Activated CD4-positive, alpha-beta T cell treated with anti-CD3 and anti-CD28 coated beads, Interleukin-2, amount 10 ng/mL, durations not matched to agents 7 days and 5 days (primary cell): ENCODE measurements at places on chromosomes 2 and 18.
A peak's percentile ranks its signal among the peaks of the same experiment; 100 is the strongest.

GRCh38 chr2:150617351-150617978, 130.0 kb upstream of the RND3 start:
- H3K36me3 ChIP-seq: no peaks in the 10 kb centered on the region
- no peak for DNase-seq
- H3K4me3 ChIP-seq: no peak overlapping the region
- no peak overlapping the region for H3K27ac ChIP-seq

DNA sequence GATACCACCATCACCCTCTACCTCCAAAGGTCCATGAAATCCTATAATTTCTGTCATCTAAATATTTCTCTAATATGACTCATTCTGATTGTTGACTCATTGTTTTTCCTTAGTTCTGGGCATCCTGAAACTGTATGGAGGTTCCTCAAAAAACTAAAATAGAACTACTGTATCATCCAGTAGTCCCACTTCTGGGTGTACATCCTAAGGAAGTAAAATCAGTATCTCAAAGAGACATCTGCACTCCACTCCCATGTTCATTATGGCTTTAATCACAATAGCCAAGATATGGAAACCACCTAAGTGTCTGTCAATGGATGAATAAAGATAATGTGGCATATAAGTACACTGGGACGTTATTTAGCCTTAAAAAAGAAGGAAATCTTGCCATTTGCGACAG, 125.8 kb upstream of the MYO3B start:
- no peak overlapping the region for H3K4me3 ChIP-seq
- H3K27me3 ChIP-seq: no peaks in the 10 kb centered on the region
- peaks cover 1% of the 10 kb centered on the region for H3K36me3 ChIP-seq
- no peak overlapping the region for H3K27ac ChIP-seq

GRCh38 chr2:217790681-217791392, 212.0 kb downstream of the TNS1 start:
- H3K27me3 ChIP-seq: no peaks in the 10 kb centered on the region
- H3K4me1 ChIP-seq: peaks cover 23% of the 10 kb centered on the region
- H3K27ac ChIP-seq: peak overlapping the region; percentile 59
- DNase-seq: no peak
- H3K4me3 ChIP-seq: peak overlapping the region; percentile 77

DNA sequence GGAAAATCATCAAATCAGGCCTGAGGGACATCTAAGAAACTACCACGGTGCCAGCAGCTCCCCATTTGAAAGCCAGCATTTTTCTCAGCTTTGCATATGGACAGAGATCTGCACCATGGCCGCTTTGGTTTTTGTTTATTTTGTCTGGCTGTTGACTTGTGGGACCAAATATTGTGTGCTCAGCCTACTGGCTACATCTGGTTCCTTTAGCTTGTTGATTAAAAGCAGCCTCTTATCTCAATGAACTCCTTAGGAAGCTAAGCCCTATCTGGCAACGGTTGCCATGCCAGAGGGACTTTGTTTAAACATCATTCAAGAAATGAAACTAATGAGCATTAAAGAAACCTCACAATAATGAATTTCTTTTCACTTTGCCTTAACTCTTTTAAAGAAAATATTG, 32.4 kb upstream of the CCDC150 start:
- no peak overlapping the region for H3K4me3 ChIP-seq
- H3K36me3 ChIP-seq: no peaks in the 10 kb centered on the region
- peaks cover 9% of the 10 kb centered on the region for H3K27me3 ChIP-seq
- H3K27ac ChIP-seq: no peak overlapping the region
- no peaks in the 10 kb centered on the region for H3K4me1 ChIP-seq
- DNase-seq: no peak

- no peak overlapping the region for H3K4me3 ChIP-seq
- H3K27ac ChIP-seq: no peak overlapping the region
- H3K27me3 ChIP-seq: peaks cover 11% of the 10 kb centered on the region
- no peak for DNase-seq
- H3K4me1 ChIP-seq: no peaks in the 10 kb centered on the region
- no peaks in the 10 kb centered on the region for H3K36me3 ChIP-seq
These were observed 84.3 kb upstream of the FZD7 start for GRCh38 chr2:201949181-201949926.

DNA sequence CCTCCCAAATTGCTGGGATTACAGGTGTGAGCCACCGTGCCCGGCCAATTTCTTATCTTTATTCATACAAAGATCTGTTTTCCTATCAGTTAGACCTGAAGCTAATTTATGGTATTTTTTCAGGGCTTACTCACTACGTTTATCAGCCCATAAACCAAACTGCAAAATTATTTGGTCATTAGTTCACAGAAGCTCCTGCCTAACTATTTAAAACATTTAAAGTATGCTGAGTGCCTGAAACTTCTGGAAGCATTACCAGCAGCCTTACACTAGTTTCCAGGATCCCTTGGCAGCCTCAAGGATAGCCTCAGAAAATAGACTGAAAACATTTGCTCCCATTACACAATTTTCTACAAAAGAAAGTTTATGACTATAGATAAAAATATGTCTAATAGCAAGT, 68.8 kb downstream of the GALNT13 start:
- no peaks in the 10 kb centered on the region for H3K27me3 ChIP-seq
- no peaks in the 10 kb centered on the region for H3K36me3 ChIP-seq
- no peak overlapping the region for H3K4me3 ChIP-seq
- no peak overlapping the region for H3K27ac ChIP-seq

DNA sequence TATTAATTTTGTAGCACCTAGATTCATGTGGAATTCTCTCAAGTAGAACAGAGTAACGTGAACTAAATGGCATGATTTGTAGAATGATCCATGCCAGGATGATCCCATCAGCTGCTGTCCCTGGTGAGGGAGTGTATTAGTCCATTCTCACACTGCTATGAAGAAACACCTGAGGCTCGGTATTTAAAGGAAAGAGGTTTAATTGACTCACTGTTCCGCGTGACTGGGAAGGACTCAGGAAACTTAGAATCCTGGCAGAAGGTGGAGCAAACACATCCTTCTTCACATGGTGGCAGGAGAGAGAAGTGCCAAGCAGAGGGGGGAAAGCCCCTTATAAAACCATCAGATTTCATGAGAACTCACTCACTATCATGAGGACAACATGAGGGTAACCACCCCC, 312.6 kb downstream of the PTPRM start:
- no peak overlapping the region for H3K4me3 ChIP-seq
- no peak for DNase-seq
- no peaks in the 10 kb centered on the region for H3K27me3 ChIP-seq
- no peaks in the 10 kb centered on the region for H3K36me3 ChIP-seq
- H3K27ac ChIP-seq: no peak overlapping the region

DNA sequence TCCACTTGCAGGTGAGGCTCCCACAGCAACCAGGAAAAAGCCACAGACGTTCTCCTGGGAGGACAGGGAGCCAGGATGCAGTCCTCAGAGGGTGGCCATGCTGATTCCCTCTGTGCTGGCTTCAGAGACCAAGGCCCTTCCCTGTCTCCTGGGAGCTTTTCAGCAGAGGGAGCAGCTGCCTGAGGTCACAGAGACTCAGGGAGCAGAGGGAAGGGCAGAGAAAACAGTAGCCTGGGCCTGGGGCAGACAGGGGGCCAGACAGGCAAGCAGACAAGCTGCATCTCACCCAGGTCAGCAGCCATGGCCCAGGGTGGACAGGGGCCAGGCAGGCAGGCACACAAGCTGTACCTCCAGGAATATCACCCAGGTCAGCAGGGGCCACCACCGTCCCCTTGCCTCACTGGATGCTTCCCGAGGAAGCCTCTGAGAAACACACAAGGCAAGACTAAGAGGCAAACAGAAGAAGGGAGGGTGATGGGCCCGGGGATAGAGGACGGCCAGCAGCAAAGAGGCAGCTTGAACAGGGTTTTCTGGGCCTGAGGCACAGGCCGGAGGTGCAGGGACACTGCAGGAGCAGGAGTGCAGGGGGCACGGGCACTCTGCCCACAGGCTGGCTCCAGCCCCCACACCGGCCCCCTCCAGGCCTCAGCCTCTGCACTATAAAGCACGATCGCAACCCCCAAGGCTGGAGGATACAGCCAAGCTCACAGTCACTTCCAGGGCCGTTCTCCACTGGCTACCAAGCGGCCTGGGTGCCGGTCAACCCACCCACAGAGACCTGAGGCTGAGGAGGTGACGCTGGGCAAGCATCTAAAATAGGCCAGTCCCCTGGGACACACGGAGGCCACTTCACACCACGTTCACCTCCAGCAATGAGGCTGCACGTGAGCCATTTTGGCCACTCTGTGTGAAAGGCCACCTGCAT, 6.1 kb downstream of the SLC66A2 start:
- H3K27ac ChIP-seq: no peak overlapping the region
- H3K4me3 ChIP-seq: no peak overlapping the region
- DNase-seq: no peak
- no peaks in the 10 kb centered on the region for H3K27me3 ChIP-seq
- peaks cover 22% of the 10 kb centered on the region for H3K36me3 ChIP-seq
- peaks cover 43% of the 10 kb centered on the region for H3K4me1 ChIP-seq

GRCh38 chr2:225009768-225010167, 32.5 kb downstream of the DOCK10 start:
- no peaks in the 10 kb centered on the region for H3K27me3 ChIP-seq
- peaks cover 69% of the 10 kb centered on the region for H3K4me1 ChIP-seq
- no peak overlapping the region for H3K4me3 ChIP-seq
- peaks cover 31% of the 10 kb centered on the region for H3K36me3 ChIP-seq

DNA sequence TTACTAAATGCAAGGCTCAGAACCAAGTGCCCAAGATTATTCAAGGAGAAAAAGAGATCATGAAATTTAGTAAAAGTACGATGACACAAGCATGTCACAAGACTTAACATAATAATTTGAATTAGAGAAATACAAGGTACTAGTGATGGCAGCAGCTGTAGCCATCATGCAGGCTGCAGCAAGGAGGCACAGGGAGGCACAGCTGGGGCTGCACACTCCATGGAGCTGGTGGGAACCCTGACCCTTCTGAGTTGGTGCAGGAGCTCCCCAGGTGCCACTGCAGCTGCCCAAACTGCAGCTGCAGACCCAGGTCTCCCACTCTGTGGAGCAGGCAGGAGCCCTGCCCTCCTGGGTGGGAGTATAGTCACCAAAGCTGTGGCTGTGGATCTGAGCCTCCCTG, 46.0 kb downstream of the COL3A1 start:
- no peaks in the 10 kb centered on the region for H3K4me1 ChIP-seq
- DNase-seq: no peak
- H3K36me3 ChIP-seq: no peaks in the 10 kb centered on the region
- H3K4me3 ChIP-seq: no peak overlapping the region
- no peak overlapping the region for H3K27ac ChIP-seq
- peaks cover 2% of the 10 kb centered on the region for H3K27me3 ChIP-seq

GRCh38 chr2:216335252-216335651, 37.0 kb downstream of the MARCHF4 start:
- DNase-seq: no peak
- H3K4me1 ChIP-seq: no peaks in the 10 kb centered on the region
- peaks cover 15% of the 10 kb centered on the region for H3K27me3 ChIP-seq

DNA sequence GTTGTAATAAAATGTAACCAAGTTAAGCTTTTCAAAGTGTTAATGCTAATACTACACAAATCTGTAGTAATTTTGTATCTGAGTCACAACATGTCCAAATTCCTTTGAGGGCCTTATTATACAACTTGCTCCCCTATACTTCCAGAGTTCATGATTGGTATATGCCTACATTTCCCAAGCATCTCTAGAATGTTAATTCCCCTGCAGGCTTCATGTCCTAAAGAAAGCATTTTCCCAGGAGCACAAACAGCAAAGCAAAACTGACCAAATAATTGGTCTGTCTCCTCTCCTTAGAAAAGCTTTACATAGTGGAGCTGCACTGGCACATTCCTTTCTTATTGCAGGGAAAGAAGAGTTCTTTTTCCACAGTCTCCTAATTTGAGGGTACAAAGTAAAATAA, 3.7 kb downstream of the ALS2 start:
- H3K4me1 ChIP-seq: peaks cover 31% of the 10 kb centered on the region
- peaks cover 3% of the 10 kb centered on the region for H3K27me3 ChIP-seq
- no peak overlapping the region for H3K27ac ChIP-seq

- H3K36me3 ChIP-seq: no peaks in the 10 kb centered on the region
- no peak for DNase-seq
- no peaks in the 10 kb centered on the region for H3K27me3 ChIP-seq
- no peak overlapping the region for H3K4me3 ChIP-seq
These were observed 304.7 kb upstream of the HNMT start for GRCh38 chr2:137659616-137660015.

GRCh38 chr2:39153312-39153711, 32.5 kb upstream of the SOS1 start:
- no peak for DNase-seq
- H3K4me1 ChIP-seq: peaks cover 12% of the 10 kb centered on the region
- no peaks in the 10 kb centered on the region for H3K27me3 ChIP-seq
- H3K27ac ChIP-seq: no peak overlapping the region
- H3K36me3 ChIP-seq: peaks cover 8% of the 10 kb centered on the region

- no peaks in the 10 kb centered on the region for H3K27me3 ChIP-seq
- no peak for DNase-seq
These were observed 122.2 kb downstream of the ACKR3 start for GRCh38 chr2:236691799-236692167.

DNA sequence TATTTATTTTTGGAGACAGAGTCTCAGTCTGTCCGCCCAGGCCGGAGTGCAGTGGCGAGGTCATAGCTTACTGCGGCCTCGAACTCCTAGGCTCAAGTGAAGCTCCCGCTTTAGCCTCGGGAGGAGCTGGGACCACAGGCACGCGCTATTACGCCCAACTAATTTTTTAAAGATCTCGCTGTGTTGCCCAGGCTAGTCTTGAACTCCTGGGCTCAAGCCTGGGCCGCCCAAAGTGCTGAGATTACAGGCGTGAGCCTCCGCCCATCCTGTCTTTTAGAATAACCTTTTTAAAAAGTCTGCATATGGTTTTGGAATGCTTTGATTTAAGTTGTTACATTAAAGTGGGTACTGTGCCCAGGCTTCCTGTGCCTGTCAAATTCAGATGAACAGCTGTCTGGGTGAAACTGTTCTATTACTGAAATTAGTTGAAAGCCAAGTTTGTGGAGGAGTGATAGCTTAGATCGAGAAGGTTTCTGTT, 944 bp downstream of the RAB3GAP1 start:
- no peaks in the 10 kb centered on the region for H3K27me3 ChIP-seq
- peak overlapping the region; percentile 100 for H3K27ac ChIP-seq
- H3K4me1 ChIP-seq: peaks cover 51% of the 10 kb centered on the region
- peak; percentile 33 for DNase-seq

DNA sequence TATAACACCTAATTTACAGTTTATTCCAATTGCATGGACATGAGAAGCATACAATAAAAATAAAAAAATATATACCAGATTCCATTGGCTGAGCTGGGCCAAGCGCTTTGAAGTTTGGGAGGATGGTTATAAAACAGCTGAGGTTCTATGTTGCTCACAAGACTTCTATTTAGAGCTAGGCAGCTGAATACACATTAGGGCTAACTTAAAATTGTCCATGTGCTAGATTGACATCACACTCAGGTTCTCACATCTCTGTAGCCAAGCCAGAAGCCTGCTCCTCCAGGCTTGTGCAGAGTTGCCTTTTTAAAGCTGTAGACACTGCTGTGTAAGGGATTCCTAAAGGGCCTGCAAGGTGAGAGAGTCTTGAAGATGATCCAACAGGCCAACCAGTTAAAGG, 871.1 kb upstream of the FANCL start:
- no peaks in the 10 kb centered on the region for H3K36me3 ChIP-seq
- no peaks in the 10 kb centered on the region for H3K4me1 ChIP-seq
- DNase-seq: no peak

- H3K4me3 ChIP-seq: no peak overlapping the region
- no peaks in the 10 kb centered on the region for H3K4me1 ChIP-seq
- H3K27me3 ChIP-seq: no peaks in the 10 kb centered on the region
- no peak for DNase-seq
These were observed 13.0 kb downstream of the RND3 start for GRCh38 chr2:150474326-150475074.

GRCh38 chr2:154233231-154233630, 361.5 kb downstream of the GALNT13 start:
- no peak for DNase-seq
- H3K27ac ChIP-seq: no peak overlapping the region
- H3K27me3 ChIP-seq: no peaks in the 10 kb centered on the region
- no peaks in the 10 kb centered on the region for H3K4me1 ChIP-seq
- no peaks in the 10 kb centered on the region for H3K36me3 ChIP-seq
